ENCODE measurements at places on chromosomes 5 and 9. TPM values are rescaled to one million over a fixed set of nuclear protein-coding genes. Genes with fewer than 3 reads are reported as not detected.

Gene VCAN
- total RNA-seq = 254 TPM

Gene LNPEP
- 57.4 TPM for total RNA-seq

Gene SOHLH1
- under 0.01 TPM for total RNA-seq

Gene CDO1
- total RNA-seq = 24.0 TPM

Gene RORB
- total RNA-seq = under 0.01 TPM

Gene NDUFS4
- 135 TPM for total RNA-seq

Data from skeletal muscle tissue (tissue), 5 donors.